ENCODE measurements at places on chromosomes 6 and 20.

- no peak for DNase-seq
These were observed 98.8 kb upstream of the NXT1 start for GRCh38 chr20:23251779-23252178.

DNA sequence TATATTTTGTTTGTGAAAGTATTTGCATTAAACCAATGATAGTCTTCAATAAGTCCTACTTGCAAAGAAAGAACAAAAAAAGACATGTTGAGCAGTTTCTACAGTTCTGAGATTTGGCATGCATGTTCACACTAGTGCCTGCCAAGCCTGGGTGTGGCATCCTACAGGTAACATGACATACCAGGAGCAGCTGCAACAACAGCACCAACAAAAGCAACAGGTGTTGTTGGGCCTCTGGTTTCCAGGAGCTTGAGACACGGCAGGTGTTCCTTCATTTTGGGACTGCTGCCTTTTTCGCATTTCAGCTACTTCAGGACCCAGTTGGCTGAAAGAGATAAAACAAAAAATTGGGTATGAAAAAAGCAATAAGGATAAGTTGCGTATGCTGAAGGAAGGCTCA is 41.2 kb upstream of the MTRF1L start:
- no peak for DNase-seq

DNA sequence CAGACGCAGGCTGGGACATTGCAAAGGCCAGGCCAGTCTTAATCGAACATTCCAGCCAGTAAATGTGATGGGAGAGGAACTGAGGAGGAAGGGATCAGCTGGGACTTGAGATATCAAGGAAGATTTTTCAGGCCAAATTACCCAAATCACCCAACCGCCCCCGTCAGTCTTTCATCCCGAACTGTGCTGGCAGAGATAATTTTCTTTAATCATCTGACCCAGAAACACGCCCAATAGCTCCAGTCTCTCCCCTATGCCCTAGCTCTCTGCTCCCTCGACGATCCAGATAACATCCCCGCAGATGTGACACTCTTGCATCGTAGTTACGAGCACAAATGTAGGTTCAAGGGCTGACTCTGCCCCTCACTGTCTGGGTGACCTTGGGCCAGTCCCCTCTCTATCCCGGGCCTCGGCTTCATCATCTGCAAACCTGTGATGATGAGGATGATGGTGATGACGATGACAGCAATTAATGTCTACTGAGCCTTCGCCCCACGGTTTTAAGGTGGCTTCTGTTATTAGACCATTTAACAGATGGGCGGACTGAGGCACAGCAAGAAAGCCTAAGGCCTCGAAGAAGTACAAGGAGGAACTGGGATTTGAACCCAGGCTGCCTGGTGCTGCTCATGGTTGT is 118.6 kb downstream of the PREX1 start:
- DNase-seq: no peak

DNA sequence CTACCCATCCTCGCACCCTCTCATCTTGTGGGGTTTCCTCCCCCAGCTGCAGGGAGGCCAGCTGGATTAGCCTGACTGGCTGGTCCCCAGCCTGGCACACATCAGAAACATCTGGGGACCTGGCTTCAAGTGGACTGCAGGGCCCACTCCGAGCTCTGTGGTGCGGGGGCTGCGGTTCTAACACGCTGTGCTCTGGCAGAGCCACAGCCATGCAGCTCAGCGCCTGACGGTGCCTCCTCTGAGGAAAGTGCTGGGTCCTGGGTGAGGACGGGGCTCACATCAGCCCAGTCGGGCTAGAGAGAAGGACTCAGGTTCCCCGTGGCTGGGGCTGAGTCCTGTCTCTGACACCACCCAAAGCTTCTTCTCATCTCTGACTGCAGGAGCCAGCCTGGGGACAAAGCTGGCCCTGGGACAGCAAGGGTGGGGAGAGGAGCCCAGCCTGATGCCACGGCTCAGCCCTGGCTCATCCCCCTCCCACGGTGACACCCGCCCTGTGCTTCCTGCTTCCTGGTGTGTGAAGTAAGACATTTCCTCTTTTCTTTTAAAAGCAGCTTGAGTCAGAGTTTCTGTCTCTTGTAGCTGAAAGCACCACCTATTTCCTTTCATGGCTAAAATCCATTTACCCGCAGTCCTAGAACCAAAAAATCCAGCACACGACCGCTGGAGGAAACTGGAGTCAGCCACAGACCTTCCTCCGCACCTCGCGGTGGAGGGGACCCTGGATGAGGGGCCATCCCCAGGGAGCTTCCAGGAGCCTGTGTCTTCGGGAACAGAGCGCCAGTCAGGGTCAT is 127.4 kb upstream of the AFDN start:
- no peak for DNase-seq

DNA sequence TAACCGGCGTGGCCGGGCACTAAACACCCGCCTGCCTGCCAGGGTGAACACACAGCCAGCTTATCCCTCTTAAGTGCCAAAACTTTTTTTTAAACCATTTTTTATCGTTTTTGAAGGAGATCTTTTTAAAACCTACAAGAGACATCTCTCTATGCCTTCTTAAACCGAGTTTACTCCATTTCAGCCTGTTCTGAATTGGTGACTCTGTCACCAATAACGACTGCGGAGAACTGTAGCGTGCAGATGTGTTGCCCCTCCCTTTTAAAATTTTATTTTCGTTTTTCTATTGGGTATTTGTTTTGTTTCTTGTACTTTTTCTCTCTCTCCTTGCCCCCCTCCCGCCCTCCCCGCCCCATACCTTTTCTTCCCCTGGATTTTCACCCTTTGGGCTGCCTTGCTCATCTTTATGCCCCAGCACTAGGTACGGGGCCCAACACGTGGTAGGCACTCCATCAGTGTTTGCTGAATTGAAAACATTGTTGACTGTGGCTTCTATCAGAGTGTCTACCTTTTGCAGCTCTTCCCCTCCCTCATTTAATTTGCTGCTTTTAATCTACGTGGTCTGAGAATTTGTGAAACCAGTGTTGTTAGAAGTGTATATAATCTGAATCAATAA is 1.5 kb downstream of the ZCCHC3 start:
- DNase-seq: no peak

DNA sequence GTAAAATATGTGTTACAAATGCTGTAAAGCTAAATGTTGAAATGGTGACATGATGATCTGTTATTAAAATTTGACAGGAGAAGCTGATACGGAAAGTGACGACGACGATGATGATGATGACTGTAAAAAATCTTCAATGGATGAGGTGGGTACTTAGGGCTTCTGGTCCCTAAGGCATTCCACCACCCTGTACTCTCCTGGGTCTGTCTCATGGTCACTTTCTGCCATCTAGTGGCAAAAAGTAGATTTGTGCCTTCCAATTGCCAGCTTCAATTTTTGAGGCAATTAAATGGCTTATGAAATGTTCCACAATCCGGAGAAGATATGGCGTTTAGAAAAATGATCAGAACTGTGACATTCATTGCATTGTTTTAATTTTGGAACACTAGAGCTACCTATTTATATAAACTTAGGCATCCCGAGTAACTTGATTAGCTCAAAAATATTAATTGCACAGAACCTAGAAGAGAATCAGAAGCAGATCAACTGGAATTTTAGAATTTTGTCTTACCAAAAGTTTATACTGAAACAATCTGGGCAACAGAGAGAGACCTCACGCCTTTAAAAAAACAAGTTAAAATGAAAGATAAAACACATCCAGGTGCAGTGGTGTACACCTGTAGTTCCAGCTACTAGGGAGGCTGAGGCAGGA is 346.5 kb upstream of the PLCB4 start:
- no peak for DNase-seq

DNA sequence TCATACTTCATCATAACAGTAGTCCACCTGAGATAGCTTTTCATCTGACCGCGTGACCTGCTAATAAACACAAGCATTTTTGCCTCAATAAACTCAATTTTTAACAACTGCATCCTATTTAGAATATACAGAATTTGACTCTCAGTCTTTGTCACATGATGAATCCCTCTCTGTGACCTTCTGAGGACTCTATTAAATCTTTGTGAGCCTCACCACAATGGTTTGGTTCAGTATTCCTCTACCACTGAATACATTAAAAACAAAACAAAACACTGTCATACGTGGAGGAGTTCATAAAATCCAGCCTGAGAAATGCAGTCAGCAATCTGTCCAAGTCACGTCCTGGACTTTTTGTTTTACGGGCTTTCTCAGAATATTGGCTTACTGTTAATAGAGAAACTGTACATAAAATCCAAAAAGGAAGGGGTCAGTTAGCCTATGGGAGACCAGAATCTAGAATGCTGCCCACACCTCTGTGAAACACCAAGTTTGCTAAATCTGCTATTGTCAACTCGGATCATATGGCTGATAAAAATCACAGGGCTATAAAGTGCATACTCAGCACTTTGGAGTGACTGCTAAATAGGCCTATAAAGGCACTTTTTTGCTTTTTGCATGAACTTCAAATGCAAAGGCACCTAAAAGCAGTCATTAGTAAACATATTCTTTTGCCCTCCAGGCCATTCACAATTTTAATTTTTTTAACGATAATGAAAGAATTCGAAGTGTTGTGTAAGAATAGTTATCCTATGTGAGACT is 190.3 kb upstream of the HDDC2 start:
- DNase-seq: no peak

DNA sequence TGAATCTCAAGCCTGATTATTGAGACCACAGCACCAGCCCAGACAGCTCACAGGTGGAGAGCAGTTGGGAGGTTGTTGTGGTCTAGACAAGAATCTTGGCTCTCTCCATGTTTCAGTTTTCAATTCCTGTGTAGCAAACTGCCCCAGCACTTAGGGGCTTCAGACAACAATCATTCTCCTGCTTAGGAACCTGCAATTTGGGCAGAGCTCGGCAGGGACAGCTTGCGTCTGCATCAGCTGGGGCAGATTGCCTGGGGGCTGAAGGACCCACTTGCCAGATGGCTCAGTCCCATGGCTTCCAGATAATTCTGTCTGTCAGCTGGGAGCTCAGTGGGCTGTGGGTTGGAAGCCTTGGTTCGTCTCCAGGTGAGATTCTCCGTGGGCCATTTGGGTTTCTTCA is 6.9 kb downstream of the TGM6 start:
- no peak for DNase-seq

Measured in T-helper 22 cell (primary cell).